Substantia nigra (tissue), 51 donors: ENCODE measurements at places on chromosomes 16 and 17.

- no peak for DNase-seq
Measured at GRCh38 chr17:15264542-15264941, 584 bp downstream of the PMP22 start.

DNA sequence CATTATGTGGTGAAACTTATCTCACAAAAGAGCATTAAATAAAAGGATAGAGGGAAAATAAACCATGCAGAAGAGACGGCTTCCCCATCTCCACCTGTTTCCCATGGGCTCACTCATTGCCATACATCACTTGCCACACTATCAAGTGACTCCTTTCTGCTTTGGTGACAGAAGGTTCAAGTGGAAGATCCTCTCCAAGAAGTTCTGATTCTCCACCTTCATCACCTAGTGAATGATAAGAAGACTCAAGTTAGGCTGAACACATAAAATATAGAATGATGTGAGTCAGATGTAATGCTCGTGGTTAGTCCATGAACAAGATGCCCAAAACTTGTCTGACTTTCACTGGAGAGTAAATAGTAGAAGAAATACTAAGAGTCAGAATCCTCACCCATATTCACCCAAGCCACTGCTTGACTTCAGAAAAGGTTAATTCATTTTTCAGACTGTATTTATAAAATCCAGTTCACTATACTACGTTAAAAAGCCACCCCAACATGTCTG lies 100.1 kb upstream of the TOB1 start:
- DNase-seq, result no peak

DNA sequence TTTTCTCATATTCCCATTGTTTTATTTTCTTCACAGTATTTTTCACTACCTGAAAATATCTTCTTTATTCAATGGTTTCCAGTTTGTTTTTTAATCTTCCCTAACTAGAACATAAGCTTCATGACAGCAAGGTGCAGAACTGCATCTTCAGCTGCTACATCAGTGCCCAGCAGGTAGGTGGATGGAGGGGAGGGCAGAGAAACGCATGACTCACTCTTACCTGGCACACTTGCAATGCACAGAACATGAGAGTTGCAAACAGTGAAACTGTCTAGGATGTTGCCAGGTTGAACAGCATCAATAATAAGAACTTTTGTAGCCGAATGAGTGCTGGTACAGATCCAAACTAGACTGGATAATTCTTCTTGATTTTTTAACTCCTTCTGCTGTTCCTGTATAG lies 127.1 kb downstream of the SPAG9 start:
- no peak for DNase-seq

DNA sequence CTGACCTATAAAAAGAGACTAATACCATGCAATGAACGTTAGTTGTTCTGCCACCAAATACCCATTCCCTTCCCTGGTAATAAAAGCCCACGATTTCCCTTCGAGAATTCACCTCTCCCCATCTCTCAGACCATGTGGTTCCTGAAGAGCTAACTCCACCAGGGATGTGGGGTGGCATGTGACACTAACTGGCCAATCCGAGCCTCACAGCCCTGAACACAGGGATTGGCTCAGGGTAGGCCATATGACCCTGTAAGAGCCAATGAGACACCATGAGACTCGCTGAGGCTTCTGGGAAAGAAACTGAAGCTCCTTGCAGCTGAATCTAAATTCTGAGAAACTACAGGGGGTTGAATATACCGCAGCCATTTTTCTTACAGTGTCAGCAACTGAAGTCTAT lies 21.1 kb downstream of the HELZ start:
- DNase-seq, result no peak

- no peak for DNase-seq
Measured at GRCh38 chr16:4494746-4495490, 18.7 kb downstream of the HMOX2 start.

DNA sequence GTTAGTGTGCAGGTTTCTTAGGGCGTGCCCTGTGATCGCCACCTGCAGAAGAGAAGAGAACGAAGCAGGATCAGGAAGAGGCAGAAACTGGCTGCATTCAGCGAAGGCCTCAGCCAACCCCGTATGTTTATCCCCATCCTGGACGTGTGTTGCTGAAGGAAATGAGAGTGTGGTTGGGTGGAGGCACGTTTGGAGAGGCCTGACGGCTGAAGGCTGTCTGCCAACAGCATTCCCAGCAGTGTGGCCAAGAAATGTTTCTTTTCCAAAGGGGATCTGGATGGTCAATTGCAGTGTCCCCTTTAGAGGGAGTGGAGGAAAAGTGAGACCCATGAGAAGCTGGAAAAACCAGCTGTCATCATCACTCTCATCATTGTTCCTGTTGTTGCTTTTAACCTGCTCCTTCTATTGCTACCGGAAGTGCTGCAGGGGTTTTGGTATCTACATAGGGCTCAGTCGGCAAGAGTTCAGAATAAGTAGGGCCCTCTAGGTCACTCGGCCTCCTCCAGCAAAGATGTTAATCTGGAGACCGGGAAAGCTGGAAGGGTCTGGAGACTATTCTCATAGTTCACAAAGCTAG lies 46.5 kb upstream of the SLC47A1 start:
- DNase-seq, result no peak

GRCh38 chr16:79400462-79401149 lies 199.9 kb downstream of the MAF start:
- no peak for DNase-seq

DNA sequence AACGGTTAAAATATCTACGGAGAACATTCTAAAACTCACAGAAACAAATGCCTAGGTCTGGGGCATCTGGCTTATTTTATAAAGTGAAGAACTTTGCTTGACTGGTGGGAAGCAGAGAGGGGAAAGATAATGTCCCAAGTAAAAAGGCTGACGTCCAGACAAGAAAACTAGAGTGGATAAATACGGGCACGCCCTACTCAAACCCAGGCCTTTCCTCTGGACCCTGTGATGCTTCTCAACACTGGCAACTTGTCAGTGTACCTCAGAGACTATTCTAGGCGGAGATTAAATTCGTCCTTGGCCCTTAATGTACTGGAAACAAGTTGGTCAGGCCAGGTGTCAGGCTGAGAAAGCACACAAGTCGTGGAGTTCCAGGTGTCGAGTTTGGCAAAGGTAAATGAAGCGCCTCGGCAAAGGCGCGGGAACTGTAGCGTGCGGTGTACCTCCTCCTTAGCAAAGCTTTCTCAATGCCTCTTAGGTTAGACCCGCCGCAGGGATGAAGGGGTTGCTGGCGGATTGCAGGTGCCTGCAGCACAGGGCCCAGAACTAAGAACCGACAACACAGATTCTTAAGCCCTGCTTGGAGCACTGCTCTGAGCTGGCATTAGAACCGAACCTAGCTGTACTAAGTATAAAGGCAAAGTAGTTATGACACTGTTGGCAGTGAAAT lies 668 bp upstream of the UNK start:
- DNase-seq, result no peak

GRCh38 chr16:46949241-46949892 lies 24.1 kb downstream of the DNAJA2 start:
- DNase-seq, result no peak

- no peak for DNase-seq
Measured at GRCh38 chr17:80455784-80456183, 20.6 kb downstream of the NPTX1 start.

- no peak for DNase-seq
Measured at GRCh38 chr16:89422905-89423630, 67.3 kb downstream of the ANKRD11 start.

DNA sequence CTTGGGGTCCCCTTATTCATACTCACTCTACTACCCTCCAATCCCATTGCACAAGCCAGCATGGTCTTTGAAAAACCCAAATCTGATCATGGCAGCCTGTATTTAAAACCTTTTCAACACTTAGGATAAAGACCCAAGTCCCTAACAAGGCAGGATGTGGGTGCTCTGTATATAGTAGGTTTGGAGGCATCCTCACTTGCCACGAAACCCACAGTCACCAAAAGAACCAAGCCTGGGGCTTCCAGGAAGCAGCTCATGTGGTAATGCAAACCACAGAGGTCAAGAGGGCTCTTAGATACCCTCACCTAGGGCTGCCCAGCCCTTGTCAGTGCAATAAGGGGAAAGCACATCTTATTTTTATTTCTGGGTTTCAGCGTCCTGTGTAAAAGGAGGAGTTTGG lies 218.6 kb upstream of the ASIC2 start:
- no peak for DNase-seq

GRCh38 chr17:76920364-76921139 lies 52.3 kb downstream of the MGAT5B start:
- no peak for DNase-seq

DNA sequence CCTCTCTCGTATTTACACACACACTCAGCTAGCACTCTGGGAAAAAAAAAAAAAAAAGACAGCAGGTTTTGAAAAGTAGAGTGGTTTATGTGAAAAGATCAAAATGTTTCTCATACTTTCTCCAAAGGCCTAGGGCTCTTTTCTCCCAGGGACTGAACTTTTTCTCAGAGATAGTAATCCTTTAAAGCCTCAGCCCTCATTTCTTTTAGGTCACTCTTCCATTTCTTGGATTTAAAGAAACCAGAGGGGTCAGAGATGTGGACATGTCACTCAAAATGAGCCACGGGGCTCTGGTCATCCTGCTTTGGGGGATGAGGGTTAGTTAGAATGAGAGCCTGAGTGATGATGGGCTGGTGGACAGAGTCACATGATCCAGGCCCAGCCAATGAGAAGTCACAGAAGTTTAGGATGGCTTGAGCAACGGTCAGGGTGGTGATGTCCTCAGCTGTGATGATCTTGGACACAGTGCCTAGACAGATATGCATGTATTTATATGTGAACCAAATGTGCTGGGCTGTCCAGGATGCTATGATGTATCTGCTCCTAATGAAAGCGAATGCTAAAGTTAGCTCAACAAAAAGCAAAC lies 33.7 kb upstream of the AXIN2 start:
- DNase-seq, result no peak

GRCh38 chr17:66855204-66855603 lies 20.3 kb downstream of the CACNG5 start:
- no peak for DNase-seq
